Activated CD8-positive, alpha-beta T cell treated with anti-CD3 and anti-CD28 coated beads for 36 hours (primary cell): ENCODE measurements at places on chromosomes 6 and 20.

DNA sequence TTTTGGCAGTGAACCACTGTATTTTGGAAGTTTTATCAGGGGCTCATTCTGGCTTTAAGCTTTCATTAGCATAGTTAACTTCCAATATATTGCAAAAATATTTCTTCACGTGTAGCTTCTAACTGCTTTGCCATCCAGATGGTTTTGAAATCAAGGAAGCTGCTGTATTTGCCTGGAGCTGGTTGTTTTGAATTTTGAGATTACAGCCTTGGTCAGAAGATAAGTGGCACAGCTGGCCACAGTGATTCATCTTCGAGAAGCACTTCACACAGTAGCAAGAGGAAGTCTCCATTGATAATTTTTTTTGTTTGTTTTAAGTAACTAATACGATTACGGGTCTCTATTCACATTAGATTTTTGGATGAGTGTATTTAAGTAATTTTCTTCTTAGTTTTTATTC lies 3.8 kb downstream of the APCDD1L start:
- H3K27me3 ChIP-seq = peaks cover 21% of the 10 kb centered on the region
- no peaks in the 10 kb centered on the region for H3K36me3 ChIP-seq
- H3K27ac ChIP-seq = no peak overlapping the region
- no peak for DNase-seq

DNA sequence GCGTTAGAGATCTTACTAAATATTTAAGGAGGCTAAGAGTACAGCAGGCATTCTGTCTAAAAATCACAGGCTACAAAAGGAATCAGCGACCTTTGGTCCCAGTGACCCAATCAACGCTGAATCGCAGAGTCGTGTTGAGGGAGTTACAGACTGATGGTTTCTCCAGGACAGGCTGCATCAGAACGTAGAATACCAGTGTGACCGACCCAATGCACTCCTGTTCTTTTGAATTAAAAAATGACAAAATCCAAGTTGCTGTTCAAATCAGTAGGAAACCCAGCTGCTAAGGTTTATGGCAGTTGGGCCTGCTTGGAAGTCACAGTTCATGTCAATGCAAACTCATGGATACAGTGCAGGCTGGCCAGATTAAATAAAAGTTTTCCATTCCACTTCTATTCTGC lies 155.8 kb upstream of the AFDN start:
- H3K27ac ChIP-seq = no peak overlapping the region
- no peak overlapping the region for H3K4me3 ChIP-seq
- peaks cover 7% of the 10 kb centered on the region for H3K27me3 ChIP-seq
- H3K36me3 ChIP-seq = peaks cover 2% of the 10 kb centered on the region

GRCh38 chr6:16331384-16332174 lies 93.2 kb downstream of the GMPR start:
- H3K36me3 ChIP-seq = peaks cover 11% of the 10 kb centered on the region
- DNase-seq = peak; percentile 76
- no peak overlapping the region for H3K4me3 ChIP-seq

GRCh38 chr6:35343092-35343834 lies 905 bp downstream of the PPARD start:
- peak overlapping the region; percentile 73 for H3K27ac ChIP-seq
- H3K27me3 ChIP-seq = no peaks in the 10 kb centered on the region
- peaks cover 29% of the 10 kb centered on the region for H3K36me3 ChIP-seq
- H3K4me3 ChIP-seq = peak overlapping the region; percentile 82

- H3K27ac ChIP-seq = no peak overlapping the region
- peaks cover 2% of the 10 kb centered on the region for H3K27me3 ChIP-seq
- H3K4me3 ChIP-seq = no peak overlapping the region
- no peak for DNase-seq
- H3K4me1 ChIP-seq = no peaks in the 10 kb centered on the region
Measured at GRCh38 chr20:40511478-40511877, 177.6 kb downstream of the MAFB start.

- no peaks in the 10 kb centered on the region for H3K36me3 ChIP-seq
- H3K27ac ChIP-seq = no peak overlapping the region
- H3K4me1 ChIP-seq = no peaks in the 10 kb centered on the region
- H3K4me3 ChIP-seq = no peak overlapping the region
- peaks cover 15% of the 10 kb centered on the region for H3K27me3 ChIP-seq
- DNase-seq = no peak
Measured at GRCh38 chr6:98808541-98809210, 25.7 kb upstream of the POU3F2 start.

- H3K27ac ChIP-seq = no peak overlapping the region
- peaks cover 48% of the 10 kb centered on the region for H3K4me1 ChIP-seq
- H3K27me3 ChIP-seq = no peaks in the 10 kb centered on the region
- no peak overlapping the region for H3K4me3 ChIP-seq
- peaks cover 21% of the 10 kb centered on the region for H3K36me3 ChIP-seq
- DNase-seq = no peak
Measured at GRCh38 chr20:51382986-51383821, 159.3 kb downstream of the NFATC2 start.

DNA sequence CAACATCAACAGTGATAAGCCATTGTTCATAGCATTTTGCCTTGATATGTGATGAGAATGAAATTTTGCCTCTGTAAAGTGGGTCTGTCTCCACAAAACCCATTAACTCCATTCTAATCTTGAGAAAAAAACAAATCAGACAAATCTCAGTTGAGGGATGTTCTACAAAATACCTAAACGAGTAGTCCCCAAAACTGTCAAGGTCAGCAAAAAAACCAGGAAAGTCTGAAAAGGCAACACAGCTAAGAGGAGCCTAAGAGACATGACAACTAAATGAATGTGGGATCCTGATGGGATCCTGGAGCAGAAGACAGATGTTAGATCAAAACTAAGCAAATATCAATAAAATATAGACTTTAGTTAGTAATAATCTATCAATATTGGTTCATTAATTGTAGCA lies 431.6 kb upstream of the SPTLC3 start:
- DNase-seq = no peak
- H3K36me3 ChIP-seq = no peaks in the 10 kb centered on the region
- H3K27me3 ChIP-seq = no peaks in the 10 kb centered on the region

- no peaks in the 10 kb centered on the region for H3K27me3 ChIP-seq
- no peak for DNase-seq
- peak overlapping the region; percentile 29 for H3K4me3 ChIP-seq
- H3K4me1 ChIP-seq = peaks cover 61% of the 10 kb centered on the region
- H3K36me3 ChIP-seq = peaks cover 47% of the 10 kb centered on the region
Measured at GRCh38 chr20:1121429-1121828, 3.0 kb downstream of the PSMF1 start.

GRCh38 chr6:33886673-33887144 lies 82.9 kb upstream of the MLN start:
- H3K4me3 ChIP-seq = no peak overlapping the region
- no peaks in the 10 kb centered on the region for H3K27me3 ChIP-seq
- DNase-seq = peak; percentile 49
- H3K4me1 ChIP-seq = peaks cover 11% of the 10 kb centered on the region
- H3K27ac ChIP-seq = peak overlapping the region; percentile 77

- H3K4me1 ChIP-seq = peaks cover 2% of the 10 kb centered on the region
- no peaks in the 10 kb centered on the region for H3K36me3 ChIP-seq
- H3K27ac ChIP-seq = no peak overlapping the region
- no peak overlapping the region for H3K4me3 ChIP-seq
Measured at GRCh38 chr20:50039706-50040431, 57.1 kb downstream of the SNAI1 start.

GRCh38 chr6:140436023-140436811 lies 1061.8 kb upstream of the CITED2 start:
- no peaks in the 10 kb centered on the region for H3K4me1 ChIP-seq
- no peaks in the 10 kb centered on the region for H3K36me3 ChIP-seq
- no peak overlapping the region for H3K27ac ChIP-seq
- DNase-seq = no peak

DNA sequence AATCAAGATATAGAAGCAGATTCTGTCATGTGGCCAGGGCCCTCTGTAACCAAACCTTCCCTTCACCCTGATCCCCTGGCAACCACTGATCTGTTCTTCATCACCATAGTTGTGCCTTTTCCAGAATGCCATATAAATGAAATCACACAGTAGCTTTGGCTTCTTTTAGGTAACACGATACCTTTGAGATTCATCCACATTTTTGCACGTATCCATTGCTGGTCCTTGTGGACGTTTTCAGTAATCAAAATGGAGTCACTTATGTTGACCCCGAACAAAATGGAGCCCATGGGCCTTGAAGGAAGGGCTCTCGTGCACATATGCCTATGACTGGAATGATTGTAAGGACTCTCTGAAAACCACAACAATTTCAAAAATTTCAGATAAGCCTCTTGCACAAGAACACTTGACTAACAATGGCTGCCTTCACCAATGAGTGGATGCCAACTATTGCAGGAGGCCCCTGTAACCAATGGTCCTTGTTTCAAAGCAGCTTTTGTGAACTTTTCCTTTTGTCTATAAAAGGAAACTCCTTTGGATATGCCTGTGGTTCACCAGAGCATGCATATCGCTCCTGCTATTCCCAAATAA lies 84.3 kb upstream of the RALY start:
- no peaks in the 10 kb centered on the region for H3K27me3 ChIP-seq
- H3K4me3 ChIP-seq = no peak overlapping the region
- H3K4me1 ChIP-seq = peaks cover 1% of the 10 kb centered on the region
- H3K27ac ChIP-seq = no peak overlapping the region
- no peak for DNase-seq

GRCh38 chr20:43530321-43531090 lies 23.0 kb downstream of the L3MBTL1 start:
- no peak for DNase-seq
- no peak overlapping the region for H3K27ac ChIP-seq
- H3K4me1 ChIP-seq = no peaks in the 10 kb centered on the region
- H3K4me3 ChIP-seq = no peak overlapping the region

DNA sequence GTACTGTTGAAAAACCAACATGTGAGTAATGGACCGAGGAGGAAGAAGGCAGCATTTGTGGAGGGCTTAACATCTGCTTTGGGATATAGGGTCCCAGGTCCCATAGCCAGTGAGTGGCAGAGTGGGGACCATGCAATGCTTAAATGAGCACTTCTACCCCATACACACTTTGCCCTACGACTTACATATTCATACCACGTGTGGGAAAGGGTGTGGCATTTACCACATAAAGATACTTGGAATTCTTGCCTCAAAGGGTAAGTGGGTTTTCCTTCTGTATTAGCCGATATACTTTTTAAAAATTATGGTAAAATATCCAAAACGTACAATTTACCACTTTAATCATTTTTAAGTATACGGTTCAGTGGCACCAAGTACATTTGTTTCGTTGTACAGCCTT lies 199.3 kb downstream of the BACH2 start:
- no peaks in the 10 kb centered on the region for H3K27me3 ChIP-seq
- peak overlapping the region; percentile 85 for H3K27ac ChIP-seq
- no peak overlapping the region for H3K4me3 ChIP-seq
- H3K4me1 ChIP-seq = peaks cover 85% of the 10 kb centered on the region
- H3K36me3 ChIP-seq = peaks cover 35% of the 10 kb centered on the region

- H3K4me3 ChIP-seq = no peak overlapping the region
- no peaks in the 10 kb centered on the region for H3K27me3 ChIP-seq
- no peaks in the 10 kb centered on the region for H3K36me3 ChIP-seq
Measured at GRCh38 chr6:53410508-53411258, 61.9 kb upstream of the ELOVL5 start.

- peak; percentile 52 for DNase-seq
- H3K36me3 ChIP-seq = no peaks in the 10 kb centered on the region
- no peak overlapping the region for H3K4me3 ChIP-seq
- H3K27ac ChIP-seq = no peak overlapping the region
- H3K4me1 ChIP-seq = peaks cover 4% of the 10 kb centered on the region
Measured at GRCh38 chr6:36827261-36828079, 11.8 kb downstream of the CPNE5 start.

DNA sequence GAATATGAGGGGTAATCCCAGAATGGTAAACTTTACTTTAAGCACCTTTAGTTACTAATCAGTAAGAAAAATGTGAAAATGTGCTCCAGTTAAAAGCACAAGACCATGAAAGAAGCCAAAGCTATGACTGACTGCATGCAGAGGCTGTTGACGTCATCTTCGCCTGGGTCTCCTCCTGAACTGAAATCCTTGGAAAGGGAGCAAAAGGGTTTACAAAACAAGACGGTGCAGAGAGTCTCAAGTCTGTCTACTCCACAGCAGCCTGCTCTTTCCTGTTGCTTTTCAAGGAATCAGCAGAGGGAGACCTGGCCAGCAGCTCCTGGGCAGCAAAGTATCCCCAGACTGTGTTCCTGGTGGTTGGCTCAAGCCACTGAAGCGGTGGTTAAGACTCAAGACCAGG lies 10.2 kb downstream of the FKBP1A start:
- no peaks in the 10 kb centered on the region for H3K27me3 ChIP-seq
- H3K4me3 ChIP-seq = no peak overlapping the region
- H3K4me1 ChIP-seq = peaks cover 95% of the 10 kb centered on the region
- no peak overlapping the region for H3K27ac ChIP-seq

GRCh38 chr20:32362901-32363364 lies 4.8 kb downstream of the ASXL1 start:
- H3K27me3 ChIP-seq = no peaks in the 10 kb centered on the region
- H3K27ac ChIP-seq = peak overlapping the region; percentile 95
- DNase-seq = no peak

GRCh38 chr6:39495640-39496039 lies 173.1 kb upstream of the KCNK16 start:
- H3K27me3 ChIP-seq = peaks cover 19% of the 10 kb centered on the region
- no peak overlapping the region for H3K4me3 ChIP-seq
- no peaks in the 10 kb centered on the region for H3K36me3 ChIP-seq
- no peak overlapping the region for H3K27ac ChIP-seq
